Hematopoietic multipotent progenitor cell treated with erythropoietin and hydrocortisone succinate and interleukin-3 and kit ligand, for 17 days (in vitro differentiated cells): ENCODE measurements at places on chromosomes 1 and 21.

DNA sequence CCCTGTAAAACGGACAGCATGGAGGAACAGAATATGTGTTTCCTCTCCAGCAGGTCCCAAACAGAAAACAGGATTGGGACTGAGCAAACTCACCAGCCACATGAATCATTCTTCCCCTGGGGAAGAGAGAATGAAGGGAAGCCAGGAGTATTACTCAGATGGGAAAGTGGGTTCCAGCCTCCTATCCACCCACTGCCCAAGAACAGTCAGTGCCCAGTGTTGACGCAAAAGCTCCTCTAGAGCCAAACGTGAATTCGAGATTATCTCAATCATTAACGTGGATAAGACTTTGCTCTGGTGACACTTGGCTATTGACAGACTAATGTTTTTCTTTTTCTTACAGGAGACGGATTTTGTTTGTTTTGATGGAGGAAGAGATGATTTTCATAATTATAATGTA is 9.3 kb downstream of the MIA3 start:
- no peak for DNase-seq

- DNase-seq: no peak
These were observed 9.5 kb downstream of the ST6GALNAC5 start for GRCh38 chr1:76876655-76877395.

DNA sequence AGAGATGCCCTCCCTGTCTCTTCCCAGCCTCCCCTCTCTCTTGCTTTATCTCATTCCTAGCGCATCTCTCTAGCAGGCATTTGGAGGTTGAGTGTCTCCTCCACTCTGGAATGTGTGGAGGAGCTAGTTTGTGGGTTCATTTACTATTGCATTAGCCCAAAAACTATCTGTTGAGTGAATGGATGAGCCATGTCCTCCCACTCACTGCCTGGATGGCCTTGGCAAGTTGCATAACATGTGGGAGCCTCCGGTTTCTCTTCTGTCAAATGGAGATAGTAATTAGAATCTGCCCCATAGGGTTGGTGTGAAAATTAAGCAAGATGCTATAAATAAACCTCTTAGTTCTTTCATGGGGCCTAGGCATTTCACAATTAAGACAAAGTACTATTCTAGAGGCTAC is 181.8 kb downstream of the KAZN start:
- DNase-seq: no peak

GRCh38 chr21:38994042-38994441 is 188.3 kb downstream of the ETS2 start:
- no peak for DNase-seq

DNA sequence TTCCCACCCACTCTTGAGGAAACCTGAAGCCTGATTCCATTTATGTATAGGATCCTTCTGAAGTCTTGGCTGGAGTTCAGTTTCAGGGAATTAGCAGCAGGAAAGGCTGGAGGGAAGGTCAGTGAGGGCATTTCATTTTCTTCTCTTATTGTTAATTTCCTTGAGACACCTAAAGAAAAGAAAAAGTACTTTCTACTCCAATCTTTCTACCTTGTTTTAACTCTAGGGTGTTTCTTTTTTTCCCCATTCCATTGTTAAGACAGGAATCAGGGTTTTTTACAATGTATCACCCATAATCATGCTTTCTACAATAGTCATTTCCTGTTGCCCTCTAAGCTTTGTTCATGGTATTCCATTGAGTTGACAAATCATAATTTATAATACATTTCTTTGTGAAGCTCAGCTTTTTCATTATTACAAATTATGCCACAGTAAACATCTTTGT is 27.4 kb downstream of the SNRPE start:
- DNase-seq: no peak

GRCh38 chr1:36269408-36269838 is 36.7 kb upstream of the SH3D21 start:
- no peak for DNase-seq

GRCh38 chr1:241950390-241950789 is 7.2 kb upstream of the BECN2 start:
- DNase-seq: no peak

- no peak for DNase-seq
These were observed 75.6 kb upstream of the ROR1 start for GRCh38 chr1:63698001-63698838.

- DNase-seq: no peak
These were observed 41.1 kb downstream of the TNFSF18 start for GRCh38 chr1:173009597-173009996.

DNA sequence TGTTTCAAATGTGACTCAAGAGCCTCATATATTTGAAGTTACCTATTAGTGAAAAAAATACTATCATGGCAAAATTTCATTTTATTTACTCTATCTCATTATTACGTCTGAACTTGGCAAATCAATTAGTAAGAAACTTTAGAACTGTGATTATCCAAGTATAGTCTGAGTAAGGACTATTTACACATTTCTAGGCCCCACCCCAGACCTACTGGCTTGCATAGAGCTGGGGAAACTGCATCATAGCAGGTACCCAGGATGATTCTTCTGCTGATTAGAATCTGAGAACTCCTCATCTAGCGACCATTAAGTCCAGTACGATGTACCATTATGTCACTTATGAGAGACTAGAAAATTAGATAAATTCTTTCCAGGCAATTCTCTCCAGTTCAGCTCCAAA is 20.1 kb downstream of the MCOLN3 start:
- DNase-seq: no peak

- DNase-seq: no peak
These were observed 2.6 kb upstream of the EEIG2 start for GRCh38 chr1:108557296-108557695.

- DNase-seq: no peak
These were observed 428.9 kb upstream of the C1orf87 start for GRCh38 chr1:60502506-60502905.

GRCh38 chr1:246306415-246307037 is 200.6 kb downstream of the SMYD3 start:
- DNase-seq: peak; percentile 43

DNA sequence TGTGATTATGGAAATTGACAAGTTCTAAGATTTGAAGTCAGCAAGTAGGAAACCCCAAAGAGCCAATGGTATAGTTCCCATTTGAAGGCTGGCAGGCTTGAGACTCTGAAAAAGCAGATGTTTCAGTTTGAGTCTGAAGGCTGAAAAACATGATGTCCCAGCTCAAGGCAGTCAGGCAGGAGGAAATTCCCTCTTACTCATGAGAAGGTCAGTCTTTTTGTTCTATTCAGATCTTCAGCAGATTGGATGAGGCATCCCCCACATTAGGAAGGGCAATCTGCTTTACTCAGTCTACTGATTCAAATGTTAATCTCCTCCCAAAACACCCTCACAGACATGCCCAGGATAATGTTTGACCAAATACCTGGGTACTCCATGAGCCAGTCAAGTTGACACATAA is 372.5 kb upstream of the ST6GALNAC5 start:
- no peak for DNase-seq

DNA sequence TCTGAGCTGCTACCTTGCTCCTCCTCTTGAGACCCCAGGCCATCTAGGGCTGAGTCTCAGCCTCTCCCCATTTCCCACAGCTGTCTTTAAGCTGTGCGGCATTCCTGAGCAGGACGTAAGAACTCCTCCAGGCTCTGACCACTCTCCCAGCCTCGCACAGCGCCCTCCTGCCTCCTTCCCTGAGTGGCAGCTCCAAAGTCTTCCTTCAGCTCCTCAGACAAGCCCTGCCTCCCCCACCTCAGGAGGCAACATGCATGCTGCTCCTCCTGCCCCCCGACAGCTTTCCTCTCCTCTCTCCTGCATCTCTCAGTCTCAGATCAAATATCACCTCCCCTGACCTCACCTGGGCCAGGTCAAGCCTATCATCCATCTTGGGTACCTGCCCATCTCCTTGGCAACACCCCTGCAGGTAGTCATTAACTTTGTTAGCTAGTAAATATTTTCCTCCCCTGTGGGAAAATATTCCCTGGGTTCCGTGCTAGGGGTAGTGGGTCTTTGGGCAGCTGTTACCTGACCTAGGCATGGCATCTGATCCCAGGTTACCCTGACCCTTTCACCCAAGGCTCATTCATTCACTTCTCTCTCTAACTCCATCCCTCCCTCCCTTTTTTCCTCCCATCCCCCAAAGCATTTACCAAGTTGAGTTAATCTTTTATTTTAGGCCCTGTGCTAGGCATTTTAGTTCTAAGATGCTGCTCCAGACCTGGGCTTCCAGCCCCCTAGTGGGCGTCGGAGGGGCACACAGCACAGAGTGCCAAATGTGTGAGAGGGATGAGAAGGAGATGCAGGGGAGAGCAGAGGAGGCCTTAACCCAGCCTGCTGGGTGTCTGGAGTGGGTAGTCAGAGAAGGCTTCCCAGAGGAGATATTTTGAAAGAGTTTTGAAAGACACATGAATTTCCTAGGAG is 419.9 kb downstream of the PTPRU start:
- no peak for DNase-seq

GRCh38 chr1:206834217-206834616 is 31.2 kb upstream of the IL20 start:
- DNase-seq: no peak

DNA sequence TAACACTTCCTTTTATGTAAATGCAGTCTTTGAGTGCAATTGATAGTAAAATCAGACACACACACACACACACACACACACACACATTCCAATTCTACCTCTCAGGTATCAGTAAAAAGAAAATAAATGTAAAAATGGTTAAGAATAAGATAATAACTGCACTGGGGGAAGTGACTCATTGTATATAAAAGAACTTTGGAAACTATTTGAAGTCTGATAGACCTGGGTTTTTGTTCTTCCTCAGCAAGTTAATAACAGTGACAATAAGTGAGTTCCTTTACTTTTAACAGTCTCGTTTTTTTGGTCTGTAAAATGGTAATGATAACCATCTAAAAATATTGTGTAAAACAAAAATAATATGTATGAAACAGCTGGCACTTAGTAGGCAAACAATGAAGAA is 1815.0 kb downstream of the MRPL39 start:
- no peak for DNase-seq

GRCh38 chr1:245389873-245390272 is 235.1 kb downstream of the KIF26B start:
- no peak for DNase-seq

- no peak for DNase-seq
These were observed 2.2 kb downstream of the IL10RB start for GRCh38 chr21:33268393-33268736.

DNA sequence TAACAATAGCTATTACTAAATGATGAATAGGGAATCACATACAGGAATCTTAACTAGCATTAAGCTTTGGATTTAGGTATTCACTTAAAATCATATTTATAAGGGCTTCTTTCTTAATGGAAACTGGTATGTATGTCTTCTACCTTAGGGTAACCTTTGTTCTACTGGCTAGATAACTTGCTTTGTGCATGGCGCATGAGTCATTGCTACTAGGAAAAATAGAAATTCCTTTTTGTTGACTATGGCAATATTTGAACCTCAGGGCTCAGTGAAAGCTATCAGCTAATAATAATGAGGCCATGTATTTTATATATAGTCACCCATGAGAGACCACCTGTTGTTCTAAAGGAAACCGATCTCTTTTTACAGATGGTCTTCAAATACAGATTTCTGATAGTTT is 72.5 kb downstream of the RPS6KC1 start:
- no peak for DNase-seq
